ENCODE measurements at places on chromosomes 5 and 9.

DNA sequence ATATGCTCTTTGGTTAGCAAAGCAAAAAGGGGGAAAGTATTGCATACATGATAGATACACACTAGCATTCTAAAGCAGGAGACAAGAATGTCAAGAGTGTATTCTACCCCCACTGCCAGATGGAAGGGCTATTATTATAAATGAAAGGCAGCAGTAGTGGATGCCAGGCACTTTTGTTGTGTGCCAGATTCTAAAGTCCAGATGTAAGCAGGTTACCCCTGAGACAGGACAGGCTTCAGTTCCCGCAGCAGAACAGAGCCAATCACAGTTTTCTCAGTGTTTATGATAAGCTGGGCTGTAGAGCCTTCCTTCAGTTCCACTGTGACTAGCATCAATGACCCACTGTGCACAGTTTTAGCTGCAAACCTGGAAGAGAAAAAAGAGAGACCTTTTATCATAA, 226.6 kb upstream of the TBCA start:
- DNase-seq: no peak

GRCh38 chr9:70389621-70390266, 24.7 kb downstream of the KLF9 start:
- DNase-seq: no peak

DNA sequence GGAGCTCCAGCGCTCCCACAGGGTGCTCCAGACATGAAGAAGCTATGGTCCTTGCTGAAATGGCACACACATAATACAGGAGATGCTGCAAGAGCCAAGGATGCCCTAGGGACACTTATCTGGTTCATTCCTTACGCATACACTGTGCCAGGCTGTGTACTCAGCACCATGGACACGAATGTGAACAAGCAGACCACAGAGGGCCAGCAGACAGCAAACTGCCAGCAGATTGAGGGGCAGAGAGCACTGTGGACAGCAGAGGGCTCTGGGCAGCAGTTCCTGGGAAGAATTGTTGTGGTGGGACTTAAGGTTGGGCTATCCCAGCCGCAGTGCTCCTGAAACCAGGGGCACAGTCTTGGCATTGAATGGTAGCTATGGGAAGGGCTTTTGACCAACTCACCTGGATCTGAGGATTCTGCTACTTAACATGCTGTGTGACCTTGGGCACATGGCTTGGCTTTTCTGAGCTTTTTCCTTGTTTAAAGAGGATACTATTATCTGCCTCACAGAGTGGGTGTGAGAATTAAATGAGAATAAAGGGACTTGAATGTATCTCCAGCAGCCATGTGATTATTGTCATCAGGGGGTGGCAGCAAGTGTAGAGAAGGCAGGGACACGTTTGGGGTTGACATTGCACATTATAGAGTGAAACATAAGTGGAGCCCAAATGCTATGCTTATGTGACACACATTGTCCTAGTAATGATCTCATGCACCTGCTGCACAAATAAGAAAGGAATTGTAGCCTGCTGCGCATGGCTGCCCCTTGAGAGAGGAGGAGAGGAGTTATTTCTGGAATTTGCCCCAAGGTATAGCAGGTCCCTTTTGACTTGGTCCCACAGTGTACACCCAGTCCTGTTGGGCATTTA, 30.1 kb downstream of the PPARGC1B start:
- no peak for DNase-seq

DNA sequence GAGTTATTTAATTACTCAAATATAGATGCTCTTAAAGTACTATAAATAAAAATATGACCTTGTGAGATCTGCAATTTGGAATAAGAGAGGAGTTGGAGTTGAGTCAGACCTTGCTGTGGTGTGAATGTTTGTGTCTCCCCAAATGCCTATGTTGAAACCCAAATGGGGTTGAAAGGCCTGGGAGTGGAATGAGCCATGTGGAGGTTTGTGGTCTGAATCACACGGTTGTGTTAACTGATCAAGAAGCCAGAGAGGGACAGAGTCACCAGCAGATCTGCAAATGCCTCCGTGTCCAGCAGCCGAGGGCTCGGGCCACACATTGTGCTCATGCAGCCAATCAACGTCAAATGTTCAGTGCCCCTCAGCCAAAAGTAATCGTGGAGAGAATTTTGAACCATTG, 404.4 kb downstream of the ICE1 start:
- no peak for DNase-seq

GRCh38 chr5:158953929-158954534, 145.7 kb downstream of the EBF1 start:
- no peak for DNase-seq

DNA sequence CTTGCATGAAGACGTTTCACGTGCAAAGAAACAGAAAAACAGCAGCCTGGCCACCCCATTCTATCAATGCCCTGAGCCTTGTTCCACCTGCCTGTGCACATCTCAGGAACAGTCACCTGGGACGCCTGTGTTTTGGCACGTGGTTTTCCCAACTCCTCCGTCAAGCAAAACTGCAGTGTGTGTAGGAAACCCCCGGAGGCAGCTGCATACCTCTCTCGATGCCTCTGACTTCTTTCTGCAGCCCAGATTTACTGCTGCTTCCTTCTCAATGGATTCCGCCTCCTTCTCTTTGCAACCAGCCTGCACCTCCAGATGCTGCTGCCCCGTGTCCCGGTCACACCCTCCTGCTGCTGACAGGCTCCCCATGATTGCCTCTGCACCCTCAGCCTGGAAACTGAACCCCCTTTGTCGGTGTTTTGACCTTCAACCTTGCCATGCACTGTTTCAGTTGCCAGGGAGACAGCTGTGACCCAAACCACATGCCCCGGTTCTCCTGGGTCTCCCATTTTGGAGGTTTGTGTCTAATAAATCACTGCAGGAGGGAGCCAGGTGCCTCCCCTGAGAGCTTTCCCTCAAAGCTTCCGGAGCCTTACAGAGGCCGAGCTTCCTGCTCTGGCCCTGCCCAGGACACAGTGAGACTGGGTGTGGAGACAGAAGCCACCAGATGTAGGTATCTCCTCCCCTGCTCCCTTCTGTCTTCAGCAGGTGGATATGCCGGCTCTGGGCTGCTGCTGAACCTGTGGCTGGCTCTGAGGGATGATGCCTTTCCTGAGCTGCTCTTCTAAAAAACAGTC, 395.5 kb upstream of the IRX1 start:
- no peak for DNase-seq

GRCh38 chr9:110065532-110065931, 142.4 kb downstream of the C9orf152 start:
- DNase-seq: no peak

DNA sequence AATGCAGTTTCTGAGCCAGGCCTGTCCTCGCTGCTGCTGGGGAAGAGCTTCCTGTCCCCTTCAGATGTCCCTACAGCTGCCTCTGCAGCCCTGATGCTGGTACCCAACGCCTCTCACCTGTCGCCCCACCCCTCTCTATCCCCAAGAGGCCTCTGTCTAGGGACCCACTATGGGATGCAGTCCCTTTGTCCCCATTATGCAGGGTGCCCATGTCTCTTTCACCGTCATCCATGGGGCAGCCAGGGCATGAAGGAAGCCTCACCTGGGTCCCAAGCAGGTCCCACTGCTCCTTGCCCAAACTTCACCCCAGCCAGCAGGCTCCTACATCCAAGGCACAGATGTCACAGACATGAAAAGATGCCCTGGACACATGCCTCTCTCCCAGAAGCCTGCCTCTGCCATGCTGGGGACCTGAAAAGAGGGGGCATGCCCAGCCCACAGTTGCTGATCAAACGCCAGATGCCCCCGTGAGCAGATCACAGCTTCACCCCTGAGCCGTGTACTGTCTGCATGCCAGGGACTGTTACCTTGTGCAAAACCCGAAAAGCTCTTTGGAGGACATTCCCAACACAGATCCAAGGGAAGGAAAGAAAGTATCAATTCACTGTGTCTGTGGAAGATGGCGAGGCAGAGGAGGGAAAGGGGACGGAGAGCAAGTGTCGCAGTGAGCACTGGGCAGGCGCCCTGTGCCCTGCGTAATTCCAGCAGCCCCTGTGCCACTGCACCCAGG, 81.0 kb downstream of the ADAMTS2 start:
- DNase-seq: no peak

DNA sequence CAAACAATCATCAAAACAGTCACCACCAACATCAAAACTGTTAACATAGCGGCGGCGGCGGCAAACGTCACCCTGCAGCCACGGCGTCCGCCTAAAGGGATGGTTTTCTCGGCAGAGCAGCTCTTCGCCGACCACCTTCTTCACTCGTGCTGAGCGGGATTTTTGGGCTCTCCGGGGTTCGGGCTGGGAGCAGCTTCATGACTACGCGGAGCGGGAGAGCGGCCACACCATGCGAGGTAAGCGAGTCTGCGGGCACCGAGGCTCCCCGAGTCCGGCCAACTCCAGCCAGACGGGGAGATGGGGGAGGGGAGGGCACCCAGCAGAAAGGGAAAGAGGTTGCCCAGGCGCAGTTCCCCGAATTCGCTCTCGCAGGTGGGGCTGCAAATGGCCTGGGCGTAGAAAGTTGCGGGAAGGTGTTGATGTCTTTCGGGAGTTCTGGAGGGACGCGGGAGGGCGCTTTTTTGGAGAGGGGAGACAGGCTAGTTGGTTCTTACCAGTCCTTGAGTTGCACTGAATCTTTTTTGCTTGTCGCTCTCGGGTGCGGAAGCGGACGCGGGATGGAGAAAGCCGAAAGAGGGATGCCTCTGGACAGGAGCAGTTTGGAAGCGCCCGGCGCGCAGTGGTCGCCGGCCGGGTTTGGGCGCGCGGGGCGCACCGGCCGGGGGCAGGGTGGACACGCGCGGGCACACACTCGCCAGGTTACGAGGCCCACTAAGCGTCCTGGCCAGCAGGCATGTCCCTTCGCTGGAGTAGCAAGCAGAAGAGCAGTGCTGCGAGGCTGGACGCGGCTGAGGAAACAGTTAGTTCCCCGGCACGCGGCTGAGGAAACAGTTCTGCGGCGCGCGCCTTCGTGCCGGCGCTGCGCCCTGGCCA, 849 bp downstream of the RORB start:
- no peak for DNase-seq

- no peak for DNase-seq
These were observed 657.4 kb downstream of the BRINP1 start for GRCh38 chr9:118711843-118712242.

DNA sequence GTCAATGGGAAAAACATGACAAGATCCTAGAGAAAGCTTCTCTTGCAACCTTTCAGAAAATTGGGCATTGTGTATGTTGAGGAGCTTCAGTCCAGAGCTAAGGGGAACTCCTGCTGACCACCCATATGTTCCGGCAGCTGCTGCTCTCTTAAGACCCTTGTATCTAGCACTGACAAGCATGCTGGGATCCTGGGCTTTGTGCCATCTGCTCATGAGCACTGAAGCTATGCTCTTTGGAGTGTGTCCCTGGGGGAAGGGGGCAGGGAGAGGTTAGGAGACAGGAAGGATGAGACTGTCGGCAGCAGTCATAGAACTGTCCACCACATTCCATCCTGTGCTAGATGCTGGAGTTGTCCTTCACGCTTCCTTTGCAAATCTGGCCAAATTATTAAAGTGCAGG, 109.3 kb downstream of the JAKMIP2 start:
- no peak for DNase-seq

DNA sequence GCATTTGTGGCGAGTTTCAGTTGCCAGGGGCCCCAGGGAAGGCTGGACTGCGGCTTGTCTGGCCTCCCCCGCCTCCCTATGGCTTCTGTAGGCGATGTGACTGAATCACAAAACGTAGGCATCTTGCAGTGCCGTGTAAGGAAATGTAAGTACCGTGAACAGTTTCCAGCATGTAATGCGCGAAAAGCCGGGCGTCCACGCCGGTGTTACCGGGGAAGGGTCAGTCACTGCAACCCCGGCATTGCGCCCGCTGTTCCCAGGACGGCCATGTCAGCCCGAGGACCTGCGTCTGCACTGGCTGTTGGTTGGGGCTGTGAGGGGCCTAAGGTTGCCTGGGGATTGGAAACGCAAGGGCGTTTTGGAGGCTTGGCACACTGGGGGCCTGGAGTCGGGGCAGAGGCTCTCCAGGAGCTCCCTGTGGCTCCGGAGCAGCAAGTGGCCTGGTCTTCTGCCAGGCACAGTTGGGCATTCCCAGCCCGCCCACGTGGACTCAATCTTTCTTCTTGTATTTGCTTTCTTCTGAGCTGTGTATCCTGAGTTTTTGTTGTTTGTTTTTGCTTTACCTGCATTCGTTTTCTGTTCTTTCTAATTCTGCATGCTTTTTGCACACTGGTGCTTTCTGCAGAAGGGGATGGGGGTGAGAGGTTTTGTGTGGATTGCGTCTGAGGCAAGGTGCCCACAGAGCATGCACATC, 36.9 kb upstream of the PLEKHG4B start:
- DNase-seq: no peak

DNA sequence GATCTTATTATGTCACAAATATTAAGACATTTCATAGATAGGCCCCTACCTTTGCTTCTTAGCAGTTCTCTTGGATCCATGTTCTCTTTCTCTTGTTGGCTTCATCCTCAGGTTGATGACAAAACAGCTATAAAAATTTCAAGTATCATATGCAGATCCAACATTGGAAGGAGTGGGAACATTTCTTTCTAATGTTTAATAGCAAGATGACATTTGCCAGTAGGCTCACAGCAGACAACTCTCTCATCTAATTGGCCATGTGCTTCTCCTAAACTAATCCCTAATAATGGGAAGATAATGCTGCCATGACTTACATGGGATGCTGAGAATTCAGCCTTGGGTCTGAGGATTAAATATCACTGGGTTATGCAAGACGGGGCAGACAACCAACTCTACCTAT, 485.5 kb upstream of the SEMA6A start:
- DNase-seq: no peak

DNA sequence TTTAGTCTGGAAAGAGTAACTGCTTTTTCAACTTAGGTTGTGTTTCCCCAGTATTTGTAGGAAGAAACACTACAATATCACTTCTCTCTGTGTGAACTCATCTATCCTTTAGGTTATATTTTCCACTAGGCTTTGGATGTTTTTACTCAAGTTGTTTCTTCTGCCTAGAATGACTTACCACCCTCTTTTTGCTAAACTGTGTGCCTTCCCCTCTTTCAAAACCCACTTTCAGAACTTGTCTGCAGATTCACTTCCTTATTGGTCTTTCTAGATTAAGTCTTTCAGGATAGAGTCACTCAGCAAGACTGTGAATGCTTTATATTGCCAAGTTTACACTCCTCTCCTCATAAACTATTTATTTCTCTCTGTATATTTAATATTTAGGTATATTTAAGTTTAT, 14.2 kb upstream of the CAST start:
- DNase-seq: no peak

All from stimulated activated naive CD4-positive, alpha-beta T cell (primary cell).